IMR-90 (cell line): ENCODE measurements at places on chromosomes 3 and 15.

DNA sequence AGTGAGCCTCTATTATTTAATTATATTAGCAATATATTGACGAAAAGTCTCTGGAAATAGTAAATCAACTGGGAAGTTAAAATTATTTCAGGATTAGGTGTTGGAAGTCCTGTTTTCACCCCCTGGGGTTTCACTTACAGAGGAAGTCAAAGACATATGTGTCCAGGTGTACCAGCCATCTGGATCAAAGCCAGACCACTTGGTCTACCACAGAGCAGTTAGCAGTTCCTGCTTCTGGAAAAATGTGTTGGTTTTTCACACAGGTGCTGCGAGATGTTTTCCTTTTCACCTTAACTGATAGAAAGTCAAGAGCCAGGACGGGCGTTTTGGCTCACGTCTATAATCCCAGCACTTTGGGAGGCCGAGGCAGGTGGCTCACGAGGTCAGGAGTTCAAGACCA is 13.1 kb downstream of the MME start:
- no peak for DNase-seq

GRCh38 chr15:84911879-84912660 is 27.6 kb downstream of the SLC28A1 start:
- DNase-seq: peak; percentile 99

DNA sequence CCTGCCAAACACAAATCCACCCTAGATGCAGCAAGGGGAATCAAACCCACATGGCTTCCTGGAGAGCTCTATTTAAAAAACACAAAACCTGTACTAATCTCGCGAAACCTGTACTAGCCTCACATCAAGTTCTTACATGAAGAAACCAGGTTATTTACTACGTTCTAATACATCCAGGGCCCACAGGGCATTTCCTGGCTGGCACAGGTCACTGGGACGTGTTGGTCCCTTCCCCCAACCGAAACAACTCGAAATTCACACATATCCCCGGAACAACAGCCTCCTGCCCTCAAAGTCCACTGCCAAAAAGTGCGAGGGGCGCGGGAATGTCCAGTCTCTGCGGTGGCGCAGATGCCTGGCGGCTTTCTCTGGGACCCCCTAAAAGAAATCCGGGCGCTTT is 955 bp downstream of the CDCP1 start:
- DNase-seq: no peak

- no peak for DNase-seq
Observed at GRCh38 chr15:90862964-90863778, 5.2 kb upstream of the FURIN start.

- peak; percentile 86 for DNase-seq
Observed at GRCh38 chr3:49719214-49719884, at the start of gene AMIGO3. TSS of gene AMIGO3 (minus strand) at chr3:49719684. CDS start at chr3:49719465, 219 bp downstream.

- DNase-seq: peak; percentile 62
Observed at GRCh38 chr15:75061272-75061671, 37.9 kb downstream of the PPCDC start.

GRCh38 chr15:58524247-58524646 is 92.5 kb downstream of the LIPC start:
- no peak for DNase-seq

DNA sequence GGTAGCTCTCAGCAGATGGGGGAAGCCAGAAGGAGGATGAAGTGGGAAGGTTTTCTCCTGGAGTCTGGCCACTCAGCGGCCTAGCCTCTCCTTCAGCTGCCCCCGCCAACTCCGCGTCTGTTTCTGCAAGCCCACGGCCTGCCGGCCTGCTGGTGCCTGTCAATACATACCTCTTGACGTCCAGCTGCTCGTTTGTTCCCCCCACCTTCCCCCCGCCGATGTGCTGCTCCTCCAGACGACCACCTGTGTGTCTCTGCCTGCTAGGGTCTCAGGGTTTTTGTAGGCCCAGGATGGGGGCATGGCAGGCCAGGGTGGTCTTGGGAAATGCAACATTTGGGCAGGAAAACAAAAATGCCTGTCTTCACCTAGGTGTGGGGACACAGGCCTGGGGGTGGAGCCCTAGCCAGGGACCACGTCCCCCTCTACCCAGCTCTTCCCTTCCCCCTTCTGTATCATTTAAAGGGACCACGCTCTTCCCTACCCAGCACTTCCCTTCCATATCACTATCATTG is 137.8 kb downstream of the ALCAM start:
- DNase-seq: no peak

- no peak for DNase-seq
Observed at GRCh38 chr3:71441217-71441924, 142.2 kb downstream of the FOXP1 start.

- DNase-seq: no peak
Observed at GRCh38 chr3:123439806-123440580, 8.9 kb downstream of the ADCY5 start.

DNA sequence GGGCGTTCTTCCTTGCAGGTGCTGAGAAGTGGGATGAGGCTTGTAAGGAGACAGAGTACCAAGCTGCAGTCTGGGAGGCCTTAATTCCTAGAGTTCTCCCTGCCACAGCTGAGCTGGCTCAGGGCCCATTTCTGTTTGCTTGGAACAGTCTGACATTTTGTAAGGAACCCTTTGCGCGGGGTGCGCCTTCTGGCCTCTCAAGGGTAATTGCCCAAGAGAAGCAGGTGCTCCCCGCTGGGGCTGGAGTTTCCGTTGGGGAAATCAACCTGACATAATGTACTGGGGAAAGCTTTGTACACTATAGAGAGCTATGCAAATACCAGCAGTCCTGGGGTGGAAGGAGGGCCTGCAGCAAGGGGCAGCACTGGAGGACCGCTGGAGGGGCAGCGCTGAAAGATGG is 83.6 kb downstream of the HMG20A start:
- DNase-seq: no peak

DNA sequence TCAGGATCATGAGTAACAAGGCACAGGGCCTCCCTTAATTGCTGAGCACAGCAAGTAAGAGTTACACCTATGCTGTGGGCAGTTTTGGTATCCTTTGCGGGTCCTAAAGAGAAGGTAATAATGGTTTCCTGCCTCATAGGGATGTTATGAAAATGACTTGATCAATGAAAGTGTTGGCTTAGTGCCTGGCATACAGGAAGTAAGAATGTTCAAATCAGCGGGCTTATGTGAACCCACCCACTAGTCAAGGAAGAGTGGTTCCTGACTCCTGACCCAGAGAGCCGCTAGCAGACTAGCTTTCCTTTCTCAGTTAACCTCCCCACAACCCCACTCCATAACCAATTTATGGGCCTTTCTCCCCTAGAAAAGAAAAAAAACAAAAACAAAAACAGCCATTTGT is 5.2 kb upstream of the ADAMTS9 start:
- DNase-seq: no peak

- DNase-seq: peak; percentile 81
Observed at GRCh38 chr3:143975554-143976152, 4.0 kb downstream of the DIPK2A start.

- DNase-seq: peak; percentile 63
Observed at GRCh38 chr3:42031808-42032480, 59.2 kb upstream of the TRAK1 start.

GRCh38 chr3:192841428-192841827 is 76.2 kb downstream of the MB21D2 start:
- DNase-seq: no peak

- DNase-seq: no peak
Observed at GRCh38 chr15:72361176-72361575, 14.6 kb downstream of the HEXA start.

DNA sequence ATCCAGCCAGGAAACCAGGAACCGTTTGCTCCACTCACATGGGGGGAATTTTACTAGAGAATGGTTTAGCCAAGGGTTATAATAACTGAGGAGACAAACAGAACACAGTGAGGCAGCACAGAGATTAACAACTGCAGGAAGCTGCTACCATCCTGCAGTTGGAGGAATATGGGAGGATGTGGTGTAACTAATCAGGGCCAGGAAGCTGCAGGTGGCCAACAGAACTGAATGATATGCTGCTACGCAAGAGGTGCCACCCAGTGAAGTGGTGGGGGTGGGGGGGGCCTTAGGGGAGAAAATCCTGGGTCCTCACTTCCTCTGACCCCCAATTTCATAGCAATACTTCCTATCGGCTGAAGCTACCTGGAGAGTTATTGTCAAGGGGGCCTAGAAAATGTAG is 306.4 kb upstream of the STT3B start:
- no peak for DNase-seq

GRCh38 chr15:78392430-78392829 is 45.6 kb upstream of the IREB2 start:
- no peak for DNase-seq

- peak; percentile 76 for DNase-seq
Observed at GRCh38 chr3:104878395-104878794, 488.3 kb upstream of the ALCAM start.

GRCh38 chr3:115236496-115236895 is 89.4 kb upstream of the ZBTB20 start:
- DNase-seq: no peak

DNA sequence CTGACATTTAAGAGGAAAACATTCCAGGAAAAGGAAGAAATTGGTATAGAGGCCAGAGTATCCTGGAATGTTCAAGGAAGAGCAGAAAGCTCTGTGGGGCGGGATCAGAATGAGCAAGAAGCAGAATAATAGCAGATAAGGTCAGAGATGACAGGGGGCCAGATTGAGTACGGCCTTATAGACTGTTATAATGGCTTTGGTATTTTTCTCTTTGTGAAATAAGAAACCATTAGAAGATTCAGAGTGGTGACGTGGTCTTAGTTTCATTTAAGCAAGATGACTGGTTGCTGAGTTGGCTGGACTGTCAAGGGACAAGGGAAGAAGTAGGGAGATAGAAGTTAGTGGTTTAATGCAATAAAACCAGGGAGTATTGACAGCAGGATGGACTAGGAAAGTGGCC is 218.3 kb upstream of the SOX2 start:
- peak; percentile 10 for DNase-seq

- peak; percentile 99 for DNase-seq
Observed at GRCh38 chr3:134464064-134464688, 21.6 kb downstream of the ANAPC13 start.

DNA sequence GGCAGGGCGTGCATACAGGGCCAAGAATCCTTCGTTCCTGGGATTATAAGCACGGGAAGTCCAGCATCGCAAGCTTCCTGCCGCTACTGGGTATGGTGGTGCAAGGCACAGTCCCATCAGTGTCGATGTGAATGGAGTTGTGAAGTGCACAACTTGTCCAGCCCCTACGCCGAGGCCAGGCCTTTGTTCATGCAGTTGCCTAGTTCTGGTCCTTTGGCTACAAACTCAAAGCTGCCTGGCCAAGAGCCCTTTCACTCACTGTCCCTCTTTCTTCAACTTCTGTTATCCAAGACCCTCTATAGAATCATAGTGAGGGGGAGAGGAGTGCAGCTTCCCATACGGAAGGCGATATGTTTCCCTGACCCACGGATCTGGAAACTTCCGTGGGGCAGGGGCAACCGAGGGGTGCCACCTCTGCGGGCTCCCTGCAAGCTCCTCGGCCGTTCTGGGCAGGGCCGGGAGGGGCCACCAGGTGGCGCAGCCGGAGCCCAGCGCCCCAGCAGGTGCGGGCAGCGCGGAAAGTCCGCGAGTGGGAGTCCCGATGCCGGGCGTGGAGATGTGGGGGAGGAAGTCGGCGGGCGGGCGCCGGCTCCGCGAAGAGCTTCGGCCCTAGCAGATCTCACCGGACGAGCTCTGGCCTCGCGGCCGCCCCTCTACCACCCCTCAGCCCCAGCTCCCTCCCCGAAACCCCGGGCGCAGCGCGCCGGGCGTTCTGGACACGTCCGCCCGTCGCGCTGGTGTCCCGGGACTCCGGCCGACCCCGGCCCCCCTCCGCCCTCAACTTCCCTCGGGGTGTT is 693 bp downstream of the RASGRP1 start:
- peak; percentile 35 for DNase-seq

DNA sequence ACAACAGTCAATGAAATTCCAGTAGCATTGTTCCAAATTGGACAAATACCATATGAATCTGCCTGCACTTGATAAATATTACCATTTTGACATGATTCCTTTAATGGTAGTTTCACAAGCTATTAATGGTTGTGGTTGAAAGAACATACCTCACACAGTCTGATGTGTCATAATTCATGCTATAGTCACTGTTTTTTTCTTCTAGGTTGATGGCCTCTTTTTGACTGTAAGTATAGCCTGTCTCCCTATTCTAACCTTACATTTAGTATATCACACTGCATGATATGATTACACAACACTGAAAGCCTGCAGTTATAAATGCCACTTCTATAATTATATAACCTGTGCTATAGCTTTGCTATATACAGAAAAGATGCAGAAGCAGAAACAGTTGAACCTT is 834.1 kb downstream of the NSUN3 start:
- DNase-seq: no peak

DNA sequence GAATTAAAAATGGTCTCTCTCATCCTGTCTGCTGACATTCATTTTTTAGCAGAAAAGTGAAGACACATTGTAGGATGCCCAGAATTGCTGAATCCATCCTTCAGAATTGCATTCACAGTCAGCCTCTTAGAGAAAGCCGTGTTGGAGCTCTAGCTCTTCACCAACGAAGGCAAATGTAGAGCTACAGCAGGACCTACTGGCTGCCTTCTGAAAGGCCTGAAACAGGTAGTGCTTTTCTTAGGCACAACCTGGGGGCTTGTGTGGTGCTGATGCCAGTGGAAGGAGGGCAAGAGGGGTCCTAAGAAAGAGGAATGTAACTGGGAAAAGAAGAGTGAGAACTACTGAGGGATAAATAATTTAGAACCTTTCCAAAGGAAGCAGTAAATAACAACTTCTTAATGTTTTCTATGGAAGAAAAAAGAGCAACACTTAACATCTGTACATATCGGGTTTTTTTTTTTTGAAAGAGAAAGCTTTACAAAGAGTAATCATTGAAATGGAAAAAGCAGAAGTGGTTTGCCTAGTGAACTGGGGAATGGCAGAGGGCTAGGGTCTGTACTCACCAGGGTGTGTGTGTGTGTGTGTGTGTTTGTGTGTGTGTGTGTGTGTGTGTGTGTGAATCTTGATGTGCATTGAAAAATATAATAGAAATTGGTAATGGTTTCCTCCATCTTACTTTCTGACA is 297.8 kb downstream of the SATB1 start:
- no peak for DNase-seq

DNA sequence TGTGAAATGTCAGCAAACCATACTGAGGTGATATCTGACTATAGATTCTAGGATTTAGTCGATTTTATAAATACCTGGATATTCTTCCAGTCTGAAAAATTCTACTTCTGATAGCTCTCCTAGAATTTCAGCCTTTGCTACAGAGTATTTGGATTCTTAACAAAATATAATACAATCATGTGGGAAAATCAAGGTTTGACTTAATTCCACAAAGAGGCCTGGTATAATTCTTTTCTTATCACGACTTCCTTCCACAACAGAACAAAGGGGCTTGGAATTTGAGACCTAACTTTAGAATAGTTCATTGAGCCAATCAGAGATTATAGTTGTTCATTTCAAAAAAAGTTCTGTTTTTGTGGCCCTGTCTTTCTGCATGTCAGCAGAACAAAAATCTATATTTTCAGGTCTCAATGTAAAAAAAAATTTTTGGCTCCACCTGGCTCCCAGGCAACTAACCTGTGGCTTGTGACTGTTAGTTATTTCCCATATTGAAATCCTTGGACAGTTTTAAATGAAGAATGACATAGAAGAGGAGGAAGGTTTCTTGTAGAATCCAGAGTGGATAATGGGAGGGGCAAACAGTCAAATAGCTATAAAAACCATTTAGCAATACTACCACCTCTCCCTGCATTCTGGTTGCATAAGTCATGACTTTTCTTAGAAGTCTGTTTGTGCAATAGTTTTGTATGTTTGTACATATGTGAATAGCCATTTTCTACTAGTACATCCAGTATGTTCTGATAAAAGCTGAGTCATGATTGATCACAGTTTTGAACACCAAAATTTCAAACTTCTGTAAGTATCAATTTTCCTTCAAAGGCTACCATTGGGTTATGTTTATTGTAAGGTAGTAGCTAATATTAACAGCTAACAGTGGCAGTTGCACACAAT is 4.0 kb downstream of the TM4SF1 start:
- DNase-seq: peak; percentile 85
